Coronary artery (tissue), 2 donors: ENCODE measurements at places on chromosomes 5 and 9.

DNA sequence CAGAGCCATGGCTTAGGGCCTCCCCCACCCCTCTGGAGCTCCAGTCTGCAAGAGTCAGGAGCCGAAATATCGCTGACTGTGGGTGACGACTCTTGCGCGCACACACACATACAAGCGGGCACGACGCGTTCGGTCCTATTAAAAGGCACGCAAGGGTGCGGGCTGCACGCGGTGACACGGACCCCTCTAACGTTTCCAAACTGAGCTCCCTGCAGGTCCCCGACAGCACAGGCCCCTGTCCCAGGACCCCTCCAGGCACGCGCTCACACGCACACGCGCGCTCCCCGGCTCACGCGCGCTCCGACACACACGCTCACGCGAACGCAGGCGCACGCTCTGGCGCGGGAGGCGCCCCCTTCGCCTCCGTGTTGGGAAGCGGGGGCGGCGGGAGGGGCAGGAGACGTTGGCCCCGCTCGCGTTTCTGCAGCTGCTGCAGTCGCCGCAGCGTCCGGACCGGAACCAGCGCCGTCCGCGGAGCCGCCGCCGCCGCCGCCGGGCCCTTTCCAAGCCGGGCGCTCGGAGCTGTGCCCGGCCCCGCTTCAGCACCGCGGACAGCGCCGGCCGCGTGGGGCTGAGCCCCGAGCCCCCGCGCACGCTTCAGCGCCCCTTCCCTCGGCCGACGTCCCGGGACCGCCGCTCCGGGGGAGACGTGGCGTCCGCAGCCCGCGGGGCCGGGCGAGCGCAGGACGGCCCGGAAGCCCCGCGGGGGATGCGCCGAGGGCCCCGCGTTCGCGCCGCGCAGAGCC lies at the start of gene GRIN1:
GRIN1 (plus strand) TSS at position 433 of the 746 bp plus-strand sequence. CDS start 333 bp downstream, outside the sequence.
- no peak for DNase-seq

- no peak for DNase-seq
Observed at GRCh38 chr9:78357165-78357873, 60.4 kb downstream of the PSAT1 start.

GRCh38 chr5:153212471-153212870 lies 278.0 kb upstream of the GRIA1 start:
- no peak for DNase-seq

DNA sequence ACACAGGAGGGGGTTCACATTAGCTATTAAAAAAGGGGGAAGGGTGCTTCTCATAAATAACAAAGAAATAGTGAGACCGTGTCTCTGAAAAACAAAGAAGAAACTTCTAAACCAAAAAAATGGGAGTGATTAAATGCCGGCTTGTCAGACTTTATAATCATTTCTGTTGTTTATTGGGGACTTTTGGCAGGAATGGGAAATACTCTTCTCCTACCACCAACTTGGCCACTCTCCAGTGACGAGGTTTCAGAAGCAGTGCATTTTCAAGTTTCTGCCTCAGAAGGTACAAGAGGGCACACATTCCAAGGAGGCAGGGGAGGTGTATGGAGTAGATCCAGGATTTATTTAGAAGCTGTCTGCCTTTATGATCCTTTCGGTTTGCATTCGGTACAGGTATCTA lies 46.2 kb downstream of the LIX1 start:
- no peak for DNase-seq

DNA sequence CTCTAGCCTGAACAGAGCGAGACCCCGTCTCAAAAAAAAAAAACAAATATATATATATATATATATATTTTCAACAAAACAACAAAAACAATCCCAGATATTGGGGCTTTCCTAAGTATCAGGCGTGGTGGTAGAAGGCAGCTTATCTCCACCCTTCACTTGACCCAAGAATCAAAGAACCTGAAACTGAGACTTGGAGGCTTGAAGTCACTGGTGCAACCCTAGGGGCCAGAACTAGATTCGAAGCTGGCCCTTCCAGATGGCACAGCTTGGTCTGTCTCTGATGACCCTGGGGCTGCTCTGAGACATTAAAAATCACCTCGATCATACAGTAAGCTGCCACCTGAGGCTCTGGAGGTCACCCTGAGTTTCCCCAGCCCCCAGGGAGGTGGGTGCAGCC lies 1.3 kb upstream of the KCNMB1 start:
- DNase-seq = no peak

DNA sequence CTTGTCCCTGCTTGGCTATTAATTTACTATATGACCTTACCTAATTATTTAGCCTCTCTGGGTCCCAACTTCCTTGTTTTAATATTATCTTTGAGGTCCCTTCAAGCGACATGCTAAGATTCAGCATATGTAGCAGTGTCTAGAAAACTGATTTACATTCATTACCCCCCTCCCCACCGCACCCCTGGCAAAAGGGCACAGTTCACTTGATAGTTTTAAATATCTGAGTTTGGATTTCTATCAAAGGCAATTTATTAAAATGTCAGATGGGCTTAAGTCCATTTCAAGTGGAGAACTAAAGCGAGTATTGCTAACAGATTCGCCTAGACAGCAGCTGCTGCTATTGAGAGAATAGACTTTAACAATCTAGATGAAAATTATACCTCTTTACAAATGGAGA lies 3.9 kb downstream of the CEMIP2 start:
- no peak for DNase-seq

GRCh38 chr5:15948190-15948589 lies 231.4 kb downstream of the MARCHF11 start:
- DNase-seq = no peak

DNA sequence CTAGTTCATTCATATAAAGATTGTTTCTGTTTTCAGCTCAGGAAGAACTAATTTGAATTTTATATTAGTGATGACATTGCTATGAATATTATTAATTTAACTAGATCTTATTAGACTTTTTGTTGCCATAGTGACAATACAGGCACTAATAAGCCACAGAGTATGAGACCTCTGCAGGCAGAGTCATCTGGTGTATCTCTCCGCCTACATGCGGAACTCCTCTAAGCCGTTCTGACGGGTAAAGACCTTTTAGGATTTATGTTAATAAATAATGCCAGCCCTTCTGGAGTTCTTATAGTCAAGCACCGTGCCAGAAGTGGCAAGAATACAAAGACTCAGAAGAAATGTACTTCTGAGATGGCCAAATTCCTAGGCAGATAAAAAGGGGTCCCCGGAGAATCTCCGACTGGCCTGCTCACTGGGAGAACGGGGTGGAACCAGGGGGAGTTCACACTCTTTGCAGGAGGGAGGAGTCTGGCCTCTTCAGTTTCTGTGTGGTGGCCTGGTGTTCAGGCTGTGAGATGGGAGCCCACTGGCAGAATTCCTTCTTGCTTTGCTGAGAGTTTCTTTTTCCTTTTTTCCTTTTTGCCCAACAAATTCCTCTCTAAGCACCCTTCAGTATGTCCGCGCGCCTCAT lies 85.1 kb upstream of the IL12B start:
- DNase-seq = no peak

DNA sequence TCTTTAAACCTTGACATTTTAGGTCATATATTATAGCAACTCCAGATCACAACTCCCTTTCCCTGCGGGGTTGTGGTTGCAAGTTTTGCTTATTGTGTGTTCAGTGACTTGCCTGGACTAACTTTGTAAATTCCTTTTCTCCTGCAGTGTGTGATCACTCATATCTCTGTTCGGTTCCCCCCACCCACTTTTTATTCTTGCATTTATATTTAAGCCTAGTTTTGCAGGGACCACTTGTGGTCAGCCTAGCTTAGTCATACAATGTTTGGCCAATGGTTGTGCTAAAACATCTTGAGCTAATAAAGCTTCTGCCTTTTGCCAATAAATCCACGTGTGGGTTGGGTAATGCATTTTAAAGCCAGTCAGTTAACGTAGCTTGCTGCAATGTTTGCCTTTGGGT lies 146.5 kb upstream of the IRX4 start:
- DNase-seq = no peak

GRCh38 chr5:133035224-133035623 lies 8.9 kb upstream of the ZCCHC10 start:
- DNase-seq = no peak

GRCh38 chr9:18673179-18673578 lies 199.2 kb downstream of the ADAMTSL1 start:
- no peak for DNase-seq

DNA sequence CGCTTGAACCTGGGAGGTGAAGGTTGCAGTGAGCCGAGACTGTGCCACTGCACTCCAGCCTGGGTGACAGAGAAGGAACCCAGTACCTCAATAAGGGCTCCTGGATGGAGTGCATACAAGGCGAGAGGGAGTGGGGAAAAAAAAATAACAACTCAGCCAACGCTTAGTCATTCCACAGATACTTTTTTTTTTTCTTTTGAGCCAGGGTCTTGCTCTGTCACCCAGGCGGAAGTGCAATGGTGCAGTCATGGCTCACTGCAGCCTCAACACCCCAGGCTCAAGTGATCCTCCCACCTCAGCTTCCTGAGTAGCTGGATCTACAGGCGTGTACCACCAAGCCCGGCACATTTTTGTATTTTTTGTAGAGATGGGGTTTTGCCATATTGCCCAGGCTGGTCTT lies 59.5 kb upstream of the GGTA1 start:
- DNase-seq = no peak

- DNase-seq = no peak
Observed at GRCh38 chr5:20610681-20611080, 622.7 kb upstream of the CDH18 start.

DNA sequence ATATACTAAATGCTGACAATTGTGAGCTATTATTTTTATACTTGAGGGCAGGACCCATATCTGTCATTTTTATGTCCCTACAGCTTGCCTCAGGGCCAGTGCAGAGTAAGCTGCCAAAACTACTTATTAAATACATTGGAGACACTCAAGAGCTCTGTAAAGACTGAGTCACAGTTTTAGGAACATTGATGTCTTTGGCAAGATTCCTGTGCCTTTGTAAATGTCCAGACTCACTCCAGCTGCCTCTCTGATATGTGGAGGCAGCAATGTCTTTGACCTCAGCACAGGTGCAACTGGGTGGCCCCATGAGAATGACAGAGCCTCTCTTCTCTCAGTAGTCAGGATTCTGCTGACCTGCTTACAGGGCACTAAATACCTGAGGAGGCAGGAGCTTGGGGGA lies 363.2 kb downstream of the OSTF1 start:
- DNase-seq = no peak

GRCh38 chr9:74526215-74526614 lies 29.1 kb downstream of the RORB start:
- no peak for DNase-seq

DNA sequence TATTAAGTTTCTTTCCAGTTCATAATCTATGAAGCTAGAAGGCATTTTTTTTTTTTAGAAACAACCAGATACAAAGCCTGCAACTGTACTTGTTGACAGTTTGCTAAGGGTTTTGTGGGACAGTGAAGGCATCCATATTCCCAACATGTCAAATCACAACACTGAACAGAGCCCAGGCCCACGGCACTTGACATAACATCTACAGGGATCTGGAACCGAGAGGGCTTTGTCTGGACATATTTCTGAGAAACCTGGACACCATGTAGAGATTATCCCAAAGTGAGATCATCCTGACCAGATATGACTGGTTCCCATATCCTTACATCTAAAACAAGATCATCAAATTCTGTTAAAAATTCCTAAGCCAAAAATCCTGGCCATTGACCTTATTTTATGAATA lies 336.3 kb downstream of the ACTL7B start:
- DNase-seq = no peak

DNA sequence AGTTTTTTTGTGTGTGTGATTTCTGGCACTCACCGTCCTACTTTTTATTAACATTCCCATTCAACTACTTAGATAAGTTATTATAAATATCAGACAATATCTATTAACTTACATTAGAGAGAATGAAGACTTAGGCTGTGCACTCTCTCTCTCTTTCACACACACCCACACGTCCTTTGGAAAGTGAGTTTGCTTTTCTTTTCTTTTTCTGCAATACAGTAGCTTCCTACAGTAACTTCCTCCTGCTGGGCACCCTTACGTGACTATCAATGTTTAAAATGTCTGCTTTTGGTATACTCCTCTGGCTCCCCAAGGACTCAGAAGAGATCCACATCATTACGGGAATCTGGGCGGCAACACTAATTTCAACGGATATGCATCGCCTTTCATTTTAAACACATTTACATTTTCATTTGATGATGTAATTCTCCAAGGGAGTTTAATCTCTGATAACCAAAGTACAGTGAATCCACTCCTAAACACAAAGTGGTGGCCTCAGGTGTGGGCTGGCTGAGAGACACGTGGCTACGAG lies 179.5 kb downstream of the MAPKAP1 start:
- no peak for DNase-seq

- DNase-seq = no peak
Observed at GRCh38 chr9:135001526-135001925, 83.8 kb upstream of the FCN1 start.

- no peak for DNase-seq
Observed at GRCh38 chr5:87020099-87020934, 247.4 kb upstream of the RASA1 start.

DNA sequence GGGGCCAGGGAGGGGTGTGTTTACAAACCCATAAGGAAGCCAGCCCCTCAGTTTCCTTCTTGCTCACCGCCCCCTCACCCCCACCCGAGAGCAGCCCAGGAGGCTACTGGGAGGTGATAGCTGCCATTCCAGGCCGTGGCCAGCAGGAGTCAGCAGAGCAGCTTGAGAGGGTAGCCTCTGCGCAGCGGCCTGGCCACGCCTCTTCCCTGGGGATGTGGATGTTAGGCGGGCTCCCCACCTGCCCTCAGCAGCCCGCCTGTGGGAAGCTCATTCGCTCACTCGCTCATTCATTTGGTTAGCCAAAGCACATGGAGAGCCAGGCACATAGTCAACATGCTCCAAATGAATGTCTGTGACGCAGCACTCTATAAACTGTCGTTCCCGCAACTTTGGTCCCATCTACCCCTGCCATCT lies 6.1 kb upstream of the DPM2 start:
- DNase-seq = no peak

- no peak for DNase-seq
Observed at GRCh38 chr5:142976861-142977260, 206.7 kb downstream of the ARHGAP26 start.

DNA sequence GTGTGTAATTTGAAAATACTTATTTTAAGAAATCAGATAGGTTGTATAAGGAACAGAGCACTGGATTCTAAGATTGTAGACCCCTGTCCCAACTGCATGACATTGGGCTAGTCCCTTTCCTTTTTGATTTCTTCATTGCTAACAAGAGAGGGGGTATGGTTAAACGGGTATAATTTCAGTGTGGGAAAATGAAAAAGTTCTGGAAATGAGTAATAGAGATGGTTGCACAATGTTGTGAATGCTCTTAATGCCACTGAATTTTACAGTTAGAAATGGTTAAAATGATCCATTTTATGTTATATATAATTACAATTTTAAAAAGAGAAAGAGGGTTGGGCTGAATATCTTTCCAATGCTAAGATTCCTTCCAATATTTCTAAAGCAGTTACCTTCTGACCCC lies 103.3 kb upstream of the LHFPL2 start:
- no peak for DNase-seq

DNA sequence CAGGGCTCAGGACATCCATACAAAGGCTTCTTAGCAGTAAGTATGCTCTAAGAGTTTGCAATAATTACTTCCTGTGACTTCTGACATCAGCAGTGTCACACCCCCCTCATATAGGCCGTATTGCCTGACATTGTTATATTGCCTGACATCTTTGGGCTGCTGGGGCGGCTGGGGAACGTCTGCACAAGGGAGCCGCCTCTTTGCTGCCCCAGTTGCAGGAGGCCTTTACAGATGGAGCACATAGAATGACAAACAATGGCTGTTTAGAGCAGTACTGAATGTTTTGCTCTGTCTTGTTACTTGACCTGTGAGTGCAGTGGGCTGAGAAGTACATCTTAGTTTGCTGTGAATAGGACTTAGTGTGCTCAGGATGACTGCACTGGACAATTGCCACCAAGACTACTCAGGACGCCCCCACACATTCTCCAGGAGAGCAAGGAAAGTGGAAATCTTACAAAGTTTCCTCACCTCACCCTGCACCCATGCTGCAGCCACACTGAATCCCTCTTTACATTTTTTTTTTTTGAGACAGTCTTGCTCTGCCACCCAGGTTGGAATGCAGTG lies 65.4 kb upstream of the SPOCK1 start:
- DNase-seq = no peak
